ENCODE measurements at places on chromosomes 1 and 21.

- no peak for DNase-seq
These were observed 18.0 kb downstream of the TIE1 start for GRCh38 chr1:43318831-43319230.

GRCh38 chr1:209266590-209267205 lies 316.8 kb upstream of the CAMK1G start:
- DNase-seq = no peak

- no peak for DNase-seq
These were observed 317.7 kb upstream of the DAB1 start for GRCh38 chr1:57741521-57741920.

- no peak for DNase-seq
These were observed 41.5 kb upstream of the TSNAX start for GRCh38 chr1:231487019-231487418.

- DNase-seq = no peak
These were observed 10.0 kb downstream of the SCNN1D start for GRCh38 chr1:1290238-1290731.

DNA sequence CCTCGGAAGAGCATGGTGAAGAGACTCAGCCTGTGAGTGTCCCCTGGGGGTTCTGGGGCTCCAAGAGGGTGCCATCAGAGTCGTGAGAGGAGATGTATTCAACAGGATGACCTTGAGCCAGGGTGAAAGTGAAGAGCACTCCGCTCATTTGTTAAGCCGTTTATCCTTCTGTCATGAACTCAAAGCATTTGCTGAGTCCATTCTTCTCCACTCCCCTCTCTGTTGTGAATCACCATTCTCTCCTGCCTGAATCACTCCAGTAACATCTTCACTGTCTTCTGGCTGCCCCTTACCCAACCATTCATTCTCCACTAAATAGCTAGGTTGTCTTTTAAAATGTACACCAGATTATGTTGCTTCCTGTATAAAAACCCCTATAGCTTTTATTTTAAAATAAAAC lies 102.2 kb downstream of the RGL1 start:
- no peak for DNase-seq

DNA sequence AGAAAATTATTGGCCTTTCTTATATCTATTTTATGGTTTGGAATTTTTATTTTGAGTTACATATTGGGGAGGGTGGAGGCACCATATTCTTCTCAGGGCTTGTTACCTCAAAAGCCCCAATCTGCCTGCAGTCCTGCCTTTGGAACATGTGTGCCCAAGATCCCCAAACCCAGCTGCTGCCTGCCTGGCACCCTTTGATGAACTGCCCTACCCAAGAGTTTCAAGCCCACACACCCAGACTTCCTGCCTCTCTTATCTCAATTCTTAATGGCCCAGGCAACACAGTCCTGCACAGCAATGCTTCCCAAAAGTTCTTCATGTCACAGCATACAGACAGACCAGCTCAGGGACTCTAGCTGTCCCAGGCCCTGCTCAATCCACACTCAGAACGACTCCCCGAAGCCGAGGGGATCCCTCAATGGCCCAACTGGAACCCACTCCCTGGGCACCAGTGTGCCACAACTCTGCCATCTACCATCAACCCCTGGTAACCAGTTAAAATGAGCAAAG lies 19.2 kb downstream of the OLFML2B start:
- no peak for DNase-seq

- DNase-seq = no peak
These were observed 184.7 kb upstream of the CACYBP start for GRCh38 chr1:174815036-174815435.

DNA sequence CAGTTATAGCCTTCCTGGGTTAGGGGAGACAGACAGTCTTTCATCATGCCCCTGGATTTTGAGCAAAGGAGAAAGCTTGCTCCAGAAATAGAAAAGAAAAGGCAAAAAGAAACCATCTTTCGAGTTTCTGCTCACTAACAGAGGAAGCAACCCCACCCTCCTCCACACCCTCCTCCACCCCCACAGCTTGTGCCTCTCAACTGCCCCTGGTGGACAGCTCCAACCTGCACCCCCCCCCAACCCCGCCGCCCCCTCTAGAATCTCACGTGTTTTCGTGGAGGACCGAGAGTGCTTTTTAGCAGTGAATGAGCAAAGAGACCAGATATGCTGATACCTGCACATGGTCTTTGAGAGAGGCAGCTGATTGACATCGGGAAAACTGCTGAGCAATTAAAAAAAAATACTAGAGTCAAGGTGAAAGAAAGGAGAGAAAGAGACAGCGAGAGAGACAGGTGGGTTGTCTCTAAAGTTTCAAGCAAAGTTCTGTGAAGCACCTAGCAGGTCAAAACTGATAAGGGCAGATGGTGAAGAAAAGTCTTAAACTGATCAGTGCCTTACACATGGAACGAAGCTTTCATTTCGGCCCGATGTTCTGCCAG lies 358.3 kb downstream of the KIF26B start:
- DNase-seq = no peak

DNA sequence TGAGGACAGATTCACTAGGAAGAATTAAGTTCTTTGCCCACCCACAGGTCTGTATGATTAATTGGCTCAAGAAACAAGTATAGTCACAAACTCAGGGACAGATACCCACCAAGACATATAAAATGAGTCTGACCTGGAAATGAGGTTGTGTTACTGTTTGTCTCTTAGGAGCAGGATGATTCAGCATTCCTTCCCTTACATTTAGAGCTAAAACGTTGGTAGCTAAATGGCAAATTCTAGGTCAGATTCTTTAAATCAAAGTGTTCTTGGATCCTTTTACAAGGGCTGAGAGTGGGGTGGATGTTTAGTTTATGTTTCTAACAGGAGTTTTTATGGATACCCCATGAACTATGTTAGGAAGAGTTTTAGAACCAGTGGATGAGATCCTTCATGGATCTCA lies 4.7 kb downstream of the RIMKLA start:
- no peak for DNase-seq
